ENCODE measurements at places on chromosomes 3 and 15. TPM values are rescaled to one million over a fixed set of nuclear protein-coding genes. Genes with fewer than 3 reads are reported as not detected.

The CYP8B1 gene
- total RNA-seq = not detected

The LMCD1 gene
- total RNA-seq = 25.8 TPM

The SLC24A5 gene
- not detected for total RNA-seq

The EPHA6 gene
- 0.48 TPM for total RNA-seq

The ZKSCAN7 gene
- 1.6 TPM for total RNA-seq

The AHSG gene
- not detected for total RNA-seq

The LRTM1 gene
- not detected for total RNA-seq

The FBN1 gene
- total RNA-seq = 127 TPM

The GOLGA8T gene
- total RNA-seq = not detected

The GNAT1 gene
- total RNA-seq = not detected

The AADAC gene
- total RNA-seq = 0.86 TPM

The TIMP4 gene
- total RNA-seq = 0.98 TPM

The PATL2 gene
- under 0.01 TPM for total RNA-seq

The DOCK3 gene
- 0.19 TPM for total RNA-seq

The PIK3CA gene
- 29.7 TPM for total RNA-seq

The MYEF2 gene
- 15.0 TPM for total RNA-seq

The CASR gene
- total RNA-seq = under 0.01 TPM

The IGDCC3 gene
- total RNA-seq = 0.33 TPM

The CPNE9 gene
- not detected for total RNA-seq

The PRR23B gene
- total RNA-seq = not detected

The RPS17 gene
- total RNA-seq = 1,443 TPM

The REC114 gene
- not detected for total RNA-seq

The WNT5A gene
- 3.0 TPM for total RNA-seq

The TFDP2 gene
- 65.0 TPM for total RNA-seq

The CX3CR1 gene
- total RNA-seq = not detected

The ROPN1 gene
- not detected for total RNA-seq

The TRH gene
- not detected for total RNA-seq

The RTP4 gene
- total RNA-seq = 2.0 TPM

The SLC51B gene
- total RNA-seq = not detected
